ENCODE measurements at places on chromosomes 6 and 20.

GRCh38 chr6:140854318-140854717 lies 1278.4 kb upstream of the GJE1 start:
- DNase-seq, result no peak

GRCh38 chr6:109447878-109448555 lies 7.5 kb downstream of the SMPD2 start:
- DNase-seq, result no peak

DNA sequence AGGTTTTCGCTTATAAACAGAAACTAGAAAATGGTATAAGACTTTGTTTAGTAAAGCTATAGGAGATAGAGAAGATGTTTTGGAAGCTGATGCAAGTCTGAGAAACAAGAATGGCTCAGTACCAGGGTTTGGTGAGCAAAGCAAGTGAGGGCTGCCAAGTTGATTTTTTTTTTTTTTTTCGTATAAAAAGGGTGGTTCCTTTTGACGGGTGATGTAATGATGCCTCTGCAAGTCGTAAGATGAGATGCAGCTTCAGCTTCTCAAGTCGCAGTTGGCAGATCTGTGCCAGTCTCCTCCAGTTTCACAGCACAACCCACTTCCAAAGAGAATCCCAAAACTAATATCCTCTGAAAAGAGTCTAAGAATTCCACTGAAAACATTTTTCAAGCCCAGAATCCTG lies 252.8 kb upstream of the CDH4 start:
- DNase-seq, result no peak

DNA sequence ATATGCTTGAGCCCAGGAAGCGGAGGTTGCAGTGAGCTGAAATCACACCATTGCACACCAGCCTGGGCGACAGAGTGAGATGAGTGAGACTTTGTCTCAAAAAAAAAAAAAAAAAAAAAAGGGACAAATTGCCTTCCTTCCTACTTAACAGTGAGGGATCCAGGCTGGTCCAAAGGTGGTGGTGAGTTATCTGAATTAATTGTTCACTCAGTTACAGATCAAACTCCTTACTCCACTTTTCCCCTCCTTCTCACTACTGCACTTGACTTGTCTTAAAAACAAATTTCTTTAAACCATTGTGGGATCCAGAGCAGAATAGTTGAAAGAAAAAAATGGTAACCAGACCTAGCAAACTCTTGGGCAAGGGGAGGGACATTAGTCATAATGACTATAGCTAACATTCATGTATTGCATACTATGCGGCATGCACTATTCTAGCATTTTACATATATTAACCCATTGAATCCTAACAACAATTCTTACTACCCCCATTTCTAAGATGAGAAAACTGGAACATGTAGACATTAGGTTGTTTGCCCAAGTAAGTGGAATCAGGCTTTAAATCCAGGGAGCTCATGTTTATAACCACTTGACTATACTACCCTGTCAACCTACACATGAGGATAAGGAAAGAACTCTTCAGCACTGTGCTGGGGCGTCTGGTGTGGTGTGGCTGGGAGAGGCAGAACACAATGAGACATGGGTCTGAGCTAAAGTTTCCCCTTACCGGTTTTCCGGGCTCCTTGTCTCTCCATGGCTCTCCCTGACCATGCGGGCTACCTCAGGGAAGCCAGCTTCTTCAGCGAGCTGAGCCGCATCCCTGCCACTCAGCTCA lies 1.5 kb downstream of the GPANK1 start:
- DNase-seq, result no peak

DNA sequence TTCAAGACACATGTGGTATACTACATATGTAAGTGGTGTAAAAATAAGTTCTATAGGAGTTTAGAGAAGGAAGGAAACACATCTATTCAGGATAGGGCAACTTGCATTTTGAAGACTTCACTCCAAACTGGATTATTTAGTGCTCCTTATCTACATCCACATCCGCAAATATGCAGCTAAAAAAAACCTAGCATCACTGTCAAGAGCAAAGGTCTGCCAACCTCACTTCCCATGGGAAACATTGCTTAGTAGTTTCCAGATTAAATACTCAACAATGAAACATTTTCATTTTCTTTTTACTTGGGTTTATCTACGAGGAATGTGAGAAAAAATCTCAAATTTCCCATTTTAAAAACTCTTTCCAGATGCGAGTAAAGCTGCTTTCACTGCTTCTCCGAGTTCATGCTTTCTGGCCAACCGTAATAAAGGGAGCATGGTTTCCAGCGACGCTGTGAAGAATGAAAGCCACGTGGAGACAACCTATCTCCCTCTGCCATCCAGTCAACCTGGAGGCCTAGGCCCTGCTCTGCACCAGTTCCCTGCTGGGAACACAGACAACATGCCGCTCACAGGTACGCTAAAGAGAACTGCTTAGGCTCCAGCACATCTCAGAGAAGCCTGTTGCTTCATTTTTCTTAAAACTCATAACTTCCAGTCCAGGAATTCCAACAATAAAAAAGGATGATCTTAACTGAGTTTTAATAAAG lies 48.2 kb downstream of the RFX6 start:
- DNase-seq, result no peak

DNA sequence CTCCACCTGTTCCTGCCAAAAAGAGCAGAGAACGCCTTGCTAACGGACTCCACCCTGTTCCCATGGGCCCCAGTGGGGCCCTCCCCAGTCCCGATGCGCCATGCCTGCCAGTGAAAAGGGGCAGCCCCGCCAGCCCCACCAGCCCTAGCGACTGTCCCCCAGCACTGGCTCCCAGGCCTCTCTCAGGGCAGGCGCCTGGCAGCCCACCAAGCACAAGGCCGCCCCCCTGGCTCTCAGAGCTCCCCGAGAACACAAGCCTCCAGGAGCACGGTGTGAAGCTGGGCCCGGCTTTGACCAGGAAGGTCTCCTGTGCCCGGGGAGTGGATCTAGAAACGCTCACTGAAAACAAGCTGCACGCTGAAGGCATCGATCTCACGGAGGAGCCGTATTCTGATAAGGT lies 201.8 kb downstream of the SASH1 start:
- DNase-seq, result no peak

- DNase-seq, result no peak
Measured at GRCh38 chr20:64113444-64113775, 6.0 kb upstream of the NPBWR2 start.

- no peak for DNase-seq
Measured at GRCh38 chr20:22904905-22905304, 130.2 kb upstream of the SSTR4 start.

- peak; percentile 14 for DNase-seq
Measured at GRCh38 chr6:4351520-4352321, 216.3 kb upstream of the ECI2 start.

GRCh38 chr20:22866812-22867341 lies 168.2 kb upstream of the SSTR4 start:
- no peak for DNase-seq

- no peak for DNase-seq
Measured at GRCh38 chr20:57753332-57754164, 43.7 kb upstream of the PMEPA1 start.

DNA sequence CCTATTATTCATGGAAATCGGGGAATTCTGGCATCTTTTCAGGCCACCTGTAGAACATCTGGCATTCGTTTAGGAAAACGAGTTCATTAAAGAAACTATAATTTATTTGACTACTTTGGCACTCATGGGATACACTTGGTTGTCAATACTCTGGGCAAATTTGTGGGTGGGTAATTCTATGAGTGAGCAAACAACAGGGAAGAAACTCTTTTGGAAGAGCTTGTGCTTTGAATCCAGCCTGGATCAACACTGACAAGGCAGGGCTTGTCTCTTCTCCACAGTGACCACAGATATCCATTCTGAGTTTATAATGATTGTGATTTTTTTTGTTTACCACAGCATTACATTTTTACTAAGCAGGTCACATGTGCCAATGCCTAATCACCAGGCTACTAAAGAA lies 394.7 kb downstream of the THBS2 start:
- DNase-seq, result no peak

GRCh38 chr6:35139924-35140638 lies 1.1 kb downstream of the TCP11 start:
- peak; percentile 74 for DNase-seq

DNA sequence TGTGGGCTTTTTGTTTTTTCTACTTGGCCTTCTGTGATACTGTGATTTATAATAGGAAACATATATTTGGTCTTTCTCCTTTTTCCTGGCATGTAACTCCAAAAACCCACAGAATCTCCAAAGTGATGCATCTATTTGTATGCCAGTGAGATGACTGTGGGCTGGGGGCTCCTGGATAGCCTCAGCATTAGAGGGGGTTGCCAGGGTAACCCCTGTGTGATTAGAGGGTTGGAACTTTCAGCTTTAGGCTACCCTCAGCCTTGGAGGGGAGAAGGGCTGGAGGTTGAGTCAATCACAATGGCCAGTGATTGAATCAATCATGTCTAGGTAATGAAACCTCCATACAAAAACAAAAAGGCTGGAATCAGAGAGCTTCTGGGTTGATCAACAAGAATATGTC lies 10.6 kb upstream of the SFT2D1 start:
- no peak for DNase-seq

DNA sequence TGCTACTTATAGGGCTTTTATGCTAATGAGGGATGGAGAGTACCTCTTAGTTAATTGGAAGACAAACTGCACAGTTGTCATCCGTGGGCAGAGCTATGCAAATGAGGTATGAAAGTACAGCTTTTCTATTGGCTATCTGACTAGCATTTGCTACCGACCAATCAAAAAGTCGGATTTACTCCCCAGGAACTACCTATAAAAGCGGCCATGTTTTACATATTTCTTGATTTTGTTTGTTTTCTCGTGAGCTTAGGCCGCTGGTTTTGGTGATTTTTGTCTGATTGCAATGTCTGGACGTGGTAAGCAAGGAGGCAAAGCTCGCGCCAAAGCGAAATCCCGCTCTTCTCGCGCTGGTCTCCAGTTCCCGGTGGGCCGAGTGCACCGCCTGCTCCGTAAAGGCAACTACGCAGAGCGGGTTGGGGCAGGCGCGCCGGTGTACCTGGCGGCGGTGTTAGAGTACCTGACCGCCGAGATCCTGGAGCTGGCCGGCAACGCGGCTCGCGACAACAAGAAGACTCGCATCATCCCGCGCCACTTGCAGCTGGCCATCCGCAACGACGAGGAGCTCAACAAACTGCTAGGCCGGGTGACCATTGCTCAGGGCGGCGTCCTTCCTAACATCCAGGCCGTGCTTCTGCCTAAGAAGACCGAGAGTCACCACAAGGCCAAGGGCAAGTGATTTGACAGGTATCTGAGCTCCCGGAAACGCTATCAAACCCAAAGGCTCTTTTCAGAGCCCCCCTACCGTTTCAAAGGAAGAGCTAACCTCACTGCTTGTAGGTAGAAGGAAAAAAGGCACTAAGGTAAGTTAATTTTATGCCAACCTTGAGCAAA lies 36.9 kb downstream of the HFE start:
- peak; percentile 94 for DNase-seq

- peak; percentile 84 for DNase-seq
Measured at GRCh38 chr6:117829594-117830319, 77.3 kb upstream of the SLC35F1 start.

DNA sequence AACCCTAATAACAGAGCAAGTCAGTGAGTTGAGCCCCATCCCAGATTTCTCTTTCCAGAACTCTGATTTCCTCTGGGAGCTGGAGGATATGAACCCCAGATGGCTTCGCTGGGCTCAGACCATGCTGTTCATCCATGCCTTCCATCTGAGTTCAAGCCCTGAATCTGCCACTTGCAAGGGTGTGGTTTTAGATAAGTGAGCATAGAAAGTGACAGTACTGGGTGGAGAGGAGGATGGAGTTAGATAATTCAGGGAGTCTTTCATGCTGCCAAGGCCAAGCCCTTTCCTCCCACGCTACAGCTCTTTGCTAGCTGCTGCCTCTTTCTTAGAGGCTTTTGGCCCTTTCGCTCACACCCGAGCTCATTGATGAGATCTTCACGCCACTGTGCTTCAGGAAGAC lies 57.2 kb upstream of the MAFB start:
- DNase-seq, result no peak

DNA sequence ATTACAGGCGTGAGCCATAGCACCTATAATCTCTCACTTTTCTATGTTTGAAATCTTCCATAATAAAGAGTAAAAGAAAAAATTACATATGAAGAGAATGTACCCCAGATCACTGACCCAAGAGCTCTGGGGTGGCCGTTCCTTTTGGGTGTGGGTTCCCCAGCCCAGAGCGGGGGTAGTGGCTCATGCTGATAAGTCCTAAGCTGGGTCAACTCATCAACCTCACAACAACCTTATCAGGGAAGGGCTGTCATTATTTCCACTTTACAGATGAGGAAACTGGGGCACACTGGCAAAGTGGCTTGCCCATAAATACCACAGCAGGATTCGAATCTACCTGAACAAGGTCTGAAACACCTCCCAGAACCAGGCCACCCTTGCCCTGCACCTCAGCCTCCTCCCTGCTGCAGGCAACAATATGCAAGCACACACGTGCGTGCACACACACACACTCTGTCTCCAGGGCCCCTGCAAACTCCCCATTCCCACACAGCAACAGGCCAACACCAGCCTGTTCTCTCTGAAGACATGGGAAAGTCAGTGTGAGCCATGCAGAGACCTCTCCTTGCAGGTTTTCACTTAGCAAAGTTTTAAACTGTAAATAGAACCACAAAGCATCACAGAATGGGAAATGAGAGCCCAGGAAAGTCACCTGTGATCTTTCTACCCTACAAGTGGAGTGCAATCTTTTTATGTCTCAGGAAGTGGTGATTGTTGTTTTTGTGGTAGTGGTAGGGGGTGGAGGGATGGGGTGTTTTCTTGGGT lies 27.7 kb downstream of the BFSP1 start:
- no peak for DNase-seq

DNA sequence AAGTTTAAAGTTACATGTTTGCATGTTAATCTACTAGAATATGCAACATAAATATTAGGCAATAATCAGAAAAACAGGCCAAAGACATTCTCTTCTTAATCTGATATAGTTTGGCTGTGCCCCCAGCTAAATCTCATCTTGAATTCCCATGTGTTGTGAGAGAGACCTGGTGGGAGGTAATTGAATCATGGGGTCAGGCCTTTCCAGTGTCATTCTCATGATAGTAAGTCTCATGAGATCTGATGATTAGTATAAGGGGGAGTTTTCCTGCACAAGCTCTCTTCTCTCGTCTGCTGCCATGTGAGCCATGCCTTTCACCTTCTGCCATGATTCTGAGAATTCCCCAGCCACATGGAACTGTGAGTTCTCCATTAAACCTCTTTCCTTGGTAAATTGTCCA lies 1241.7 kb upstream of the ADGRB3 start:
- DNase-seq, result no peak

DNA sequence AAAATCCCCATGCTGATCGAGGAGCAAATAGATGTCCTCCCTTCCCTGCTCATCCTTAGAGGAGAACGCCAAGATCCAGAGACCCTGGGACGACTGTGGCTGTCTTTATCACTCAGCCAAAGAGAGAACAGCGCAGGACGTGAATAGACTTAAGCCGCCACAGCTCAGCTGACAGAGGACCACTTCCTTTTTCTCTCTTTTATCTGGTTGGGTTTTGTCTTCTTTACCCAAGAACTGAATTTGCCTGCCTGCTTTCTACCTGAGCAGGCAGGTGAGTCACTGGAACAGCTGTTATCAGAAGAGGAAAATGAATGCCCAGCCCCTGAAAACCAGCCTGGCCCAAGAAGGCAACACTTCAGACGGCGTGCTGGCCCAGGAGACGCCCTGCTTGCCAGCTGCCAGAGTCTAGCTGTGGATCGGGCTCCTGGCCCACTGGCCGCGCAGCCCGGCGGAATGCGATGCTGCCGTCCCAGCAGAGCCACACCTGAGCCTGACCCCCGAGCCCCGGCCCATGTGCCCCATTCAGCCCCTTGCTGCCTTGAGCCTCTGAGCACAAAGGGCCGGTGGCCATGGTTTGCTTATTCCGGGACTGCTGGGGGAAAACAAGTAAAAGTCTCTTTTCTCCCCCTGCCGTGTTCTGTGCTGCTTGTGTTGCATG lies 82.1 kb downstream of the TCP11 start:
- no peak for DNase-seq

- no peak for DNase-seq
Measured at GRCh38 chr6:36714511-36714910, 16.9 kb downstream of the RAB44 start.

GRCh38 chr6:49557177-49557576 lies 6.7 kb downstream of the C6orf141 start:
- no peak for DNase-seq

Data from neural progenitor cell (in vitro differentiated cells).